GF-D8 (cell line): ENCODE measurements at places on chromosomes 2 and 18.

DNA sequence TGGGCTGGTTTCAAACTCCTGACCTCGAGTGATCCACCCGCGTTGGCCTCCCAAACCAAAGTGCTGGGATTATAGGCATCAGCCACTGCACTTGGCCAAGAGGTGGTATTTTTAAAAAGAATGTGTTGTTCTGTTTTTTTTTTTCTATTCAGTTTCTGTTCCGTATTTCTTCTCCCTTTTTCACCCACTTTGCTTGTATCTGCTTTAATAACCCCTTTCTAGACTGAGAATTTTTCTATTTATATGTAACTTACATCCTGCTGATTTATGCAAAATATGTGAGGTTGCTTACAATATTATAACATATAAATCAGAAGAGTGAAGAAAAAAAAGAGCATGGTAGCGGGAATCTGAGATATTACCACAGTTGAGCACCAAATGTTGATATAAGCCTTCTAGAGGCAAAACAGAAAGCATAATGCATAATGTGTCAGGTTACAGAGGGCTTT lies 17.2 kb upstream of the LYPD6B start:
- DNase-seq: no peak

- no peak for DNase-seq
These were observed 451.5 kb downstream of the EPHA4 start for GRCh38 chr2:221120643-221121042.

DNA sequence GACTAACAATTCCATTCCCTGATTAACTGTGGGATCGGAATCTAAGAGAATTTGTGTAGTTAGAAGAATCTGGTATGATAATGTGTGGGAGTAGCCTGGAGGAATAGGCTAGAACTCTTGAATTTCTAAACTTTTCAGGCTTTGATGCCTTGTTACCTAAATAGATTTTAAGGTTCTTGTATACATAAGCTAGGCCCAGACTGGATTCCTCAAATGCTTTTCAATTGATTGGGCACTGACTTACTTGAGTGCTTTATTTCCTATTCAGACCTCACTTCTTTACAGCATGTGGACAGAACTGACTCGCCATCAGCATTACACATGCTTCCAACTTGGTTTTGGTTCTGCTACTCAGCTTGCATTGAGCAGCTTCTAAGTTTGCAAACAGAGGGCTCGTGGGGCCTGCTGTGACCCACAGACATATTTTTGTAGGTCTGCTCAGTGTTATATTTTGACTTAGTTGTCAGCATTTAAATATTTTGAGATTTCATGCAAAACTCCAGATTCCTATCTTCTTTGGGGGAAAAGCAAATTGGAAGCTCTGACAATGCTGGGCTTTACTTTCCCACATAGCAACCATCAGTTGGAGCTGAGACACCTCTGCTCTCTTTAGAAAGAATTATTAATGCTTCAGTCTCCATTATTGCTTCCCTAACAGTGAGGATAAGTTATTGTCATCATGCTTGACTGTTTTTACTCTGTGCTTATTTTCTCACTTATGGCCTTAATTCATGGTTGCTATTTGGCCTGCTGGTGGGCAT lies 5.7 kb downstream of the PARD3B start:
- no peak for DNase-seq

DNA sequence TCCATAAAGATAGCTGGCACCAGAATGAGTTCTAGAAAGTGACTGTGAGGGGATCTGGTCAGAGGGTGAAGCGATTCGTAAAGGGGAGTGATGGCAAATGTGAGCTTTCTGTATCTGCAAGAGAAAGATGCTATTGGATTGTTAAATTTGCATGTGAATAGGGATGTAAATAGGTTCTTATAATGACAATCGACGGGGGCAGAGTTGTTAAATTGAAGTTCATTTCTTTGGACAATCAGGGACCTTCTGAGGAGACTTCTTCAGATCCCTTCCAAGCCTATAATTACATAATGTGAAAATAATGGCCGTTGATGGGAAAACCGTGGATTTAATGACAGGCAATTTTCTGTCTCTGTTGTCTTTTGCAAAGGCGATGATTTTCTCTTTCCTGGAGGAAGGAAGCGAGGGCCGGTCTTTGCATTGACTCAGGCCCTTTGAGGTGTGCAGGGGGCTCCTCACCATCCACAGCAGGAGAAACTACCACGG lies 52.2 kb upstream of the TMEM18 start:
- no peak for DNase-seq

DNA sequence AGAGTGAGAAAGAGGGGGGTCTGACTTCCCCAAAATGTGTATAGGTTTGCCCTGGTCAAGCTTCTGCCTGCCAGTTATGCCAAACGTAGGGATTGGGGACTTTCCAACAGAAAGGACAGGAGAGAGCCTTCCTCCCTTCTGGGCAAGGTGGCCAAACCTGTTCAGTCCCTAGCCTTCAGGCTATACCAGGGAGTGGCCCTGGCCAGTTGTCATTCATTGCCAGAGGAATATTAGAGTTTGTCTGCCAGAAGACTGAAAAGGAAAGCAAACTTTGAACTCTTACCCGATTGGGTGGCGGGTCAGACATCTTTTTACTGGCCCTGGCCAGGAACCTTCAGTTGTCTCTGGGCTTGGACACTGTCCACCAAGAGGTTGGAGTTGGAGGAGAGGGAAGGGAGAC lies 22.1 kb downstream of the RAB3GAP1 start:
- DNase-seq: no peak

- DNase-seq: no peak
These were observed 545 bp upstream of the CDCA7 start for GRCh38 chr2:173354073-173354581.

DNA sequence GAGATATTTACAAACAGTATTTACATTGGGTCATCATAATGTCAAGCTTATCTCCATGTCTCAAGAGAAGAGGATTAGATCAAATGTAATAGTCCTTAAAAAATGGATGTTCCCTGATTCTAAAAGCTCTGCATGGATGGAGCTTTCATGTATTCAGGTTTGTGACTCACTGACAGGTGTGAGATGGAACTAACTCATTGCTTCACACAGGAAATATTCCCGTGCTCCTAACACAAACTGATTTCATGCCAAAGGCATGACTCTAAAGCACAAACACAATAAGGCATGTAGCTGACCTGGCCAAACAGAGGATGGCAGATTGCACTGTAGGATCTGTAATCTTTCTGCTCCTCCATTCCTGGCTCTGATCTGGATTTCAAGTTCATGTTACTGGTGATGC lies 110.0 kb downstream of the ALK start:
- no peak for DNase-seq

DNA sequence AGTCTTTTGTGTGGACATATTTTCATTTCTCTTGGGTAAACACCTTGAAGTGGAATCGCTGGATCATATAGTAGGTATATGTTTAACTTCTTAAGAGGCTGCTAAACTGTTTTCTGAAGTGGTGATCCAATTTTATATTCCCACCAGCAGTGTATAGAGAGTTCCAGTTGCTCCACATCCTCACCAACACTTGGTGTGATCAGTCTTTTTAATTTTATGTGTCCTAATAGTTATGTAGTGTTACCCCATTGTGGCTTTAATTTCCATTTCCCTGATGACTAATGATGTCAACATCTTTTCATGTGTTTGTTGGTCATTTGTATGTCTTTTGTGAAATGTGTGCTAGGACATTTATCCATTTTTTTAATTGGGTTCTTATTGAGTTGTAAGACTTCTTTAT lies 56.9 kb downstream of the DGKD start:
- no peak for DNase-seq

DNA sequence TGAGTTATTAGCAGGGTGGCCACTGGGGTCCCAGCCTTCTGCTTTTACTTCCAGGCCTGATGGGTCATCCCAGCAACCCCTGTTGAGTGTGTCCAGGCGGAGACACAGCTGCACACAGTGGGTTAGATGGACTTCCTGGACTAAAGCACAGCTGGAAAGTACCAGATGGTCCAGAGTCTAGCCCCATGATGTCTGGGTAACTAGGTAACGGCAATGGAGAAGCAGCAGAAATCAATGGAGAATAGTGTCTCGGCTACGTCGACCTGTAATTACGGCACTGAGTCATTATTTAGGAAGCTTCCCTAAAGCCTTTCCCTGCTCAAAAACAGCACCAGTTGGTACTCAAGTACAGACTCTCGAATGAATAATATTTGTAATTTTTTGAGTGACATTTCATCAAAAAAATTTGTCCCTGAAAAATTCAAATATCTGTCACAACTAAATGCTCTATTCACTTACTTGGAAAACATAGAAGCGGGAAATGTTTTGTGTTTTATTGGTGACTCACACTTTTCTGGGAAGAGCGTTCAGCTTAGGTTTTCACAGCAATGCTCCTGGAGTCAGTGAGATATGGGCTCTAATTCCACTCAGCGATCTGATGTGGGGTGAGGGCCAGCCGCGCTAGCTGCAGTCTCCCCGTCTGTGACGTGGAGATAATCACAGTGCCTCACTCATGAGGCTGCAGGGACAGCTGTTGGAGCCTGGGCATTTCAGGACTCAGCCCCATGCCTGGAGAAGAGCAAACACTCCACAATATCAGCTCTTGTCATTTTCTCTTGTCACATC lies 16.2 kb upstream of the ARL4C start:
- no peak for DNase-seq

DNA sequence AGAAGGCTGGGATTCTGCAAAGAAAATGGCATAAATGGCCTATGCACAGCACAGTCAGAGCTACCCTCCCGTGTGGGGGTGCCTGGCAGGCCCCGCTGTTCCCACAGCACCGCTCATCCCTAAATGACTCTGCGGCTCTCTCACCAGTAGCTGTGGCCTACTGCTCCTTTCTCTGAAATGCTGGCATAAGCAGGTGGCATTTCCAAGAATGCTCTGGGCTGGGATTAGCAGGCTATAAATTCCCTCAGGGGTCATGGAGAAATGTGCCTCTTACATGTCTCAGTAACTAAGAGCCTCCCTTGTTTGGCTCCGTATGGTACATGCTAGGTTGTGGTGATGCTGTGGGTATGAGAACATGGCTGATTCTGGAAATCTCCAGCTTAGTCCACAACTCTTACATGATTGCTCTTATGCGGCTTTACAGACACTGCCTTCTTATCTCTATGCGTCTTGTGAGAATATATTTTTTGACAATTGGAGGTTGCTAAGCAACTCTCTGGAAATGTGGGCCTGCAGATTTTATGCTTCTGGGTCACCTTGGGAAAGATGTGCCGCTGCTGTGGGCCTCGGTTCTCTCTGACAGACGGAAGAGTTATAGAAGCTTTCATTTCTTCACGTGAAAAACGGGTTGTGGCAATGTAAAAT lies 80.3 kb upstream of the GATA6 start:
- no peak for DNase-seq

DNA sequence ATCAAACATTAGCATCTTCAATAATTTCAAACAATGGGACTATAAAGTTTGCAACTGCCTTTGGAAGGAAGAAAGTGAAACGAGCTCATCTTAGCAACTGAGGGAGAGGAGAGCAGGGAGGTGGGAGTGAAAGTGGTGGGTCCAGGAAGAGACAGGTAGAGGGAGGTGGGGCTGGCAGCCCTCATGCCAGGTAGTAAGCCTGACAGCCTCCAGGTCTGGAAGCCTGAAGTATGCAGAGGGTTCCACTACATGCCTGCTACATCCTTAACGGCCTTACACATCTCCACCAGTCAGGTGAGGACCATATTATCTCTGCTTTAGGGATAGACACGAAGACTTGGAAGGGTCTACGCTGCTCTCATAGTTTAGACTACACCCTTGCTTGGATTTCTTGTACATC lies 201.1 kb upstream of the TWIST2 start:
- DNase-seq: no peak

DNA sequence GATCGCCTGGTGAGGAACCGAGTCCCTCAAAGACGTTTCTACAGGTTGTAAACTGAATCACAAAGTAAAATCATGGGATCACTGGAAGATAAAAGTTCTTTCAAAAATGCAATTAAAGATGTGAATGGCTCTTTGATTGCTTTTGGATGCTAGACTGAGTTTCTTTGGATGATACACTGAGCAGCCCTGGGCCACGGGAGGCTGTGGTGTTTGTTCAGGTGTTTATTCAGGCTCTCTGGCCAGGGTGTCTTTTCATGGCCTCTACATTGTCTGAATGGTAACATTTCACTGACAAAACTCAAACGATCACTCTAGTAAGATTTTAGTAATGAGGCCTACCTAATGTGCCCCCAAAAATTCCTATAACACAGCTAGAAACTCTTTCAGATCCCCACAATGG lies 48.4 kb upstream of the SPATS2L start:
- no peak for DNase-seq

- no peak for DNase-seq
These were observed 102.6 kb upstream of the HS6ST1 start for GRCh38 chr2:128421286-128421685.

DNA sequence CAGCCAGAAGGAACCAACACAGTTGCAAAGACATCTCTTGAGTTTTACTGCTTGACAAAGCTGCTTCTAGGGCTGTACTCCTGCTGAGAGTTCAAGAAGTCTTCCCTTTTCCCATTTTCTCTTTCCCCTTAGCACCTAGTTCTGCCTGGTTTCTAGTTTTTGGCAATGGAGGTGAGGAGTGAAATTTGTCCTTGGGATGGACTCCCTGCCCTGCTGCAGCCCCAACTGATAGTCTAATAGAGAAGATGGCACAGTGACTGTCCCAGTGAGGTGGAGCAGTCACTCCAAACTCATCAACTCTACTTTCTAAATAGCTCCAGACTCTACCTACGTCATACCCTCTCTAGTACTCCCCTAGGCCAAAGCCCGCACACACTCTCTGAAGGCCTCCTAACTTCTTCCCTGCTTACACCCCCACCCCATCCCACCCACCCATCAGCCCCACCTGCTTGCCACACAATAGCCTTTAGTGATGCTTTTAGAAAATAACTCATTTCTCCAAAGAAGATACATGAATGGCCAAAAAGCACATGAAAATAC lies 164.4 kb downstream of the DDX1 start:
- DNase-seq: no peak

DNA sequence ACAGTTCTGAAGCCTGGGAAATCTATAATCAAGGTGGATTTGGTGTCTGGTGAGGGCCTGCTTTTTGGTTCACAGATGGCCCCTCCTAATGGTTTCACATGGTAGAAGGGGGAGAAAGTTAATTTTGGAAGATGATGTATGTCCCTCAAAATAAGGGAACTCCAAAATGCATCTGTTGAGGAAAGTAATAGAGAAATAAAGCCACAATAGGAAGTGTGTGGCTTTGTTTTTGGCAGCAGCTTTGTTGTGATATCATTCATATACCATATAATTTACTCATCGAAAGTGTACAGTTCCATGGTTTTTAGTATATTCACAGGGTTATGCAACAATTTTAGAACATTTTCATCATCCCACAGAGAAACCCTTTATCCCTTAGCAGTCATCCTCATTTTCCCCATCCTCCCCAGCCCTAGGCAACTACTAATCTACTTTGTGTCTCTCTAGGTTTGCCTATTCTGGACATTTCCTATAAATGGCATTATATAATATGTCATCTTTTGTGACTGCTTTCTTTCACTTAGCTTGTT lies 274.0 kb upstream of the FAM98A start:
- DNase-seq: no peak
